ENCODE measurements at places on chromosomes 16 and 17. TPM values are rescaled to one million over a fixed set of nuclear protein-coding genes. Genes with fewer than 3 reads are reported as not detected.

The SEZ6L2 gene
- total RNA-seq = 4.2 TPM

DNA sequence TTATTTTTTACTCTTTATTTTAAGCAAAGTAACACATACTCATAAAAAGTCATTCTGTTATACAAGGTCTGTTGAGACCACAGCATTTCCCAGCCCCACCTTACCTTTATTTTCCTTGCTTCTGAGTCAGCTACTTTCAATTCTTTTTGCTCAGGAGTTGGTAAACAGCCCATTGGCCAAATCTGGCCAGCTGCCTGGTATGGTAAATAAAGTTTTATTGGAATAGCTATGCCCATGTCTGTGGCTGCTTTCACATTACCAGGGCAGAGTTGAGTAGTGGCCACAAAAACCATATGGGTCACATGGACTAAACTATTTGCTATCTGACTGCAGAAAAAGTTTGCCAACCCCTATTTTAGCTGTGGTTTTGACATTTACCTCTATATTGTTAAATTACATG is 3.4 kb upstream of the NSRP1 start:
- H3K4me1 ChIP-seq = peaks cover 6% of the 10 kb centered on the region
- no peak overlapping the region for H3K4me3 ChIP-seq
- no peaks in the 10 kb centered on the region for H3K36me3 ChIP-seq

GRCh38 chr16:6483469-6484033 is 849.1 kb upstream of the RBFOX1 start:
- no peak overlapping the region for H3K4me3 ChIP-seq
- no peaks in the 10 kb centered on the region for H3K4me1 ChIP-seq
- no peaks in the 10 kb centered on the region for H3K27me3 ChIP-seq
- H3K27ac ChIP-seq = no peak overlapping the region
- no peaks in the 10 kb centered on the region for H3K36me3 ChIP-seq

The OR3A3 gene
- not detected for total RNA-seq

- no peaks in the 10 kb centered on the region for H3K36me3 ChIP-seq
- DNase-seq = no peak
- H3K4me1 ChIP-seq = peaks cover 7% of the 10 kb centered on the region
- H3K4me3 ChIP-seq = no peak overlapping the region
- H3K27me3 ChIP-seq = no peaks in the 10 kb centered on the region
Measured at GRCh38 chr17:9878786-9879525, 26.1 kb downstream of the RCVRN start.

DNA sequence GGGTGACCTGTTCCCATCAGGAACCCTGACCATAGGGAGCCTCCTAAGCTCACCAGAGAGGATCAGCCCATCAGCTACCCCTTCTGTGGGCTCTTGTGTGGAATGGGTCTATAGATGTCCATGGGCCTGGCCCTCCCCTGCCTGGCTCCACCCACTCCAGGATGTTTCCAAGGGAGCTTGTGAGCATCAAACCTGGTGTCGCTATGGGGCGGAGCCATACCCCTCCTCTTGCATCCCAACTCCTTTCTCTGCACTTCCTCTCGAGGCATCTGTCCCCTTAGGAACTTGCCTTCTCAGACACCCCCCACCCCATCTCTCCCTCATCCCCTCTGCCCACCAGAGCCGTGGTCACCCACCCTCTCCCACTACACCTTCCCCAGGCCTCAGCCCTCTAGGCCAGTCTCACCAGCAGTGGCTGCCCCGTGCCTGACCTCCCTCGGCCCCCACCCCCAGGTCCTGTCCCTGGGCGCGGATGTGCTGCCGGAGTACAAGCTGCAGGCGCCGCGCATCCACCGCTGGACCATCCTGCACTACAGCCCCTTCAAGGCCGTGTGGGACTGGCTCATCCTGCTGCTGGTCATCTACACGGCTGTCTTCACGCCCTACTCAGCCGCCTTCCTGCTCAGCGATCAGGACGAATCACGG is 10.4 kb downstream of the KCNH6 start:
- H3K36me3 ChIP-seq = no peaks in the 10 kb centered on the region

GRCh38 chr17:45146890-45147580 is 1.2 kb upstream of the HEXIM1 start:
- peak; percentile 63 for DNase-seq
- no peaks in the 10 kb centered on the region for H3K27me3 ChIP-seq
- H3K4me1 ChIP-seq = peaks cover 43% of the 10 kb centered on the region
- H3K36me3 ChIP-seq = no peaks in the 10 kb centered on the region

DNA sequence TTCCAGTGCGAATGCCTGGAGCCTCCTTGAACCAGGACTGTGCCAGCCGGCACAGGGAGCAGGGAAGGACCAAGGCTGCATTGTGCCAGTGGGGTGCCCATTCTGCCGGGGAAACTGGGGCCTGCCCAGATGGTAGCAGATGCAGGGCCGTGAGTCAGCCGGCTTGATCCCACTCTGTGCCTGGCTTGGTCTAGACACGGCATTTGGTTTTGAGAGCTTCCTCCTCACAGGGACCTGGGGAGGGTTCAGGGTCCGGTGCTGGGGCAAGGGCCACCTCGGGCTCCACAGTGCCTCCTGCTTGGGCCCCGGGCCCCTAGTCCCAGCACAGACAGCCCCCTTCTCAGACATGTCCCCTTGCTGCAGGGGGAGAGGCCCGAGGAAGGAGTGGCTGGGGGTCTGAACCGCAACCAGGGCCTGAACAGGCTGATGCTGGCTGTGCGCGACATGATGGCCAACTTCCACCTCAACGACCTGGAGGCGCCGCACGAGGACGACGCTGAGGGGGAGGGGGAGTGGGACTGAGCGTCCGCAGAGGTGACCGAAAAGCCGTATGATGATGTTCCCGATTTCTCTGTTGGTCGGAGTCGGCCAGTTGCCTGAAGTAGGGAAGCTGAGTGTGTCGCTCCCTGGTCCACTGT is 7.8 kb upstream of the MC1R start:
- H3K27me3 ChIP-seq = no peaks in the 10 kb centered on the region
- peak; percentile 61 for DNase-seq
- no peak overlapping the region for H3K4me3 ChIP-seq
- H3K4me1 ChIP-seq = no peaks in the 10 kb centered on the region
- no peak overlapping the region for H3K27ac ChIP-seq

- H3K27me3 ChIP-seq = no peaks in the 10 kb centered on the region
- H3K27ac ChIP-seq = no peak overlapping the region
- H3K4me3 ChIP-seq = no peak overlapping the region
- peak; percentile 82 for DNase-seq
- no peaks in the 10 kb centered on the region for H3K4me1 ChIP-seq
- H3K36me3 ChIP-seq = no peaks in the 10 kb centered on the region
Measured at GRCh38 chr16:56691885-56692284, 9.6 kb downstream of the MT1X start.

GRCh38 chr17:15119968-15120367 is 145.2 kb downstream of the PMP22 start:
- no peaks in the 10 kb centered on the region for H3K4me1 ChIP-seq
- no peaks in the 10 kb centered on the region for H3K36me3 ChIP-seq
- no peak for DNase-seq

The NLGN2 gene
- 12.5 TPM for total RNA-seq

The INCA1 gene
- 4.4 TPM for total RNA-seq

The KRTAP9-8 gene
- total RNA-seq = not detected

- H3K27ac ChIP-seq = no peak overlapping the region
- no peaks in the 10 kb centered on the region for H3K4me1 ChIP-seq
- no peaks in the 10 kb centered on the region for H3K27me3 ChIP-seq
Measured at GRCh38 chr17:40259505-40259904, 28.2 kb upstream of the CDC6 start.

- H3K27ac ChIP-seq = no peak overlapping the region
- H3K4me3 ChIP-seq = no peak overlapping the region
- no peaks in the 10 kb centered on the region for H3K36me3 ChIP-seq
Measured at GRCh38 chr17:67503184-67503583, 126.1 kb downstream of the PITPNC1 start.

DNA sequence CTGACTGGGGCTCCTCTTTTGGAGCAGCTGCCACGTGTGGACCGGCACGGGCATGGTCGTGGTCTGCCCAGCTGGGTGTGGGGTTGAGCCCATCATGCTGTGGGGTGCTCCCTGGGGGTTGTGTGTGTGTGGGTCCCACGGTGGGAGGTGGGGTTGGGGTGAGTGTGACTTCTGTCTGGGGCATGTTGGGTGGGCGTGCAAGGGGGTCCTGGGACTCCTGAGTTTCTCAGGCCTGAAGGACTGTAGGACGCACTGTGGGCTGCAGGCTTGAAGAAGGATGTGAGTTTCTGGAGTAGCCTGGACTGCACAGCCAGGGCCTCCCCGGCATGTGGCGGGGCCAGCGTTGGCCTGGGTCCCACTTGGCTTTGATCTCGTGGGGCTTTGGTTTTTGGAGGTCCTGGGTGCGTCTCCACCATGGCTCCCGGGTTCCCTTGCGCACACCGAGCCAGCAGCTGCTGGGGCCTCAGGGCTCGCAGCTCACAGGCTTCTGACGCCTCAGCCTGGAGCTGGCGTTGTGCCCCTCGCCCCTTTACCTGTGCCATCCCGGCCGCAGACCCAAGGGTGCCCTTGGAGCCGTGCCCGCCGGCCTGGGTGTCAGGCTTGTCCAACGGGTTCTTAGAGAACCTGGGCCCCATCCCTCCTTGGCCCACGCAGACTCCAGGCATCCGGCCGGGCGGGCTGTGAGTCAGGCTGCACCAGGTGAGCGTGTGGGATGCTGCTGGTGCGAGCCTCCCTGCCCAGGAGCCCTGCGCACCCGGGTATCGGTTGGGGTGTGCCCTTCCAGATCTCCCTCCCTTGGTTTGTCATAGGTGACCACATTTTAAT is 34.4 kb upstream of the ZNF750 start:
- peak overlapping the region; percentile 82 for H3K27ac ChIP-seq
- H3K4me1 ChIP-seq = peaks cover 49% of the 10 kb centered on the region
- H3K27me3 ChIP-seq = no peaks in the 10 kb centered on the region
- no peak overlapping the region for H3K4me3 ChIP-seq
- H3K36me3 ChIP-seq = no peaks in the 10 kb centered on the region

GRCh38 chr17:50423553-50424159 is 2.4 kb upstream of the ACSF2 start:
- peak overlapping the region; percentile 86 for H3K27ac ChIP-seq
- H3K4me1 ChIP-seq = peaks cover 73% of the 10 kb centered on the region
- no peaks in the 10 kb centered on the region for H3K27me3 ChIP-seq
- H3K4me3 ChIP-seq = no peak overlapping the region
- DNase-seq = peak; percentile 83

GRCh38 chr17:419073-419735 is 66.6 kb upstream of the RPH3AL start:
- no peak overlapping the region for H3K4me3 ChIP-seq
- no peaks in the 10 kb centered on the region for H3K4me1 ChIP-seq
- no peaks in the 10 kb centered on the region for H3K36me3 ChIP-seq

DNA sequence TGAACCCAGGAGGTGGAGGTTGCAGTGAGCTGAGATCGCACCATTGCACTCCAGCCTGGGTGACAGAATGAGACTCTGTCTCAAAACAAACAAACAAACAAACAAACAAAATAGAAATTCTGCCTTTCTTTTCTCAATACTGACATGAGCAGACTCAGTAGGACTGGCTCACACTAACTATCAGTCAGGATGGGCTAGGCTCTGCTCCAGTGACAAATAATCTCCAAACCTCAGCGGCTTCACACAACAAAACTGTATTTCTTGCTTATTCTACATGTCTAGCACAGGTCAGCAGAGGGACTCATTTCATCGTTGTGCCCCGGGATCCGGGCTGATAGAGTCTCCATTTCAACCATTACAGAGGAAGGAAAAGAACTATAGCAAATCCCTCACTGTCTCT is 26.5 kb upstream of the N4BP1 start:
- H3K36me3 ChIP-seq = no peaks in the 10 kb centered on the region
- no peak for DNase-seq
- H3K4me3 ChIP-seq = no peak overlapping the region
- H3K4me1 ChIP-seq = no peaks in the 10 kb centered on the region
- no peak overlapping the region for H3K27ac ChIP-seq

DNA sequence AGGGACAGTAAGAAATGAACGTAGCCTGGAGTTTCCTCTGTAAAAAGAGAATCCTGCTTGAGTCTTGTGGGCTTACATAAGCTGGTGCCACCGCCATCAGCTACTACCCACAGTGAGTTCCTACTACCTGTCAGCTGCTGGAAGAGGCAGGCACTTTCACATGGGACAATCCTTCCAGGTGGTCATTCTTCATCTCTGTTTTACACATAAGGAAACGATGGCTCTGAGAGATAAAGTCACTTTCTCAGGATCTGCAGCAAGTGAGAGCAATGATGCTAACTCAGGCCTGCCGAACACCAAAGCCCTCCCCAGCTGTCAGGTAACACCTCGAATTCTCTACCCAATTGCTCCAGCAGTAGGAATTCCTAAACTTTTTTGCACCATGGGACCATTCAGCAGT is 26.6 kb downstream of the PIK3R5 start:
- H3K27ac ChIP-seq = no peak overlapping the region
- H3K36me3 ChIP-seq = no peaks in the 10 kb centered on the region
- no peak overlapping the region for H3K4me3 ChIP-seq
- H3K4me1 ChIP-seq = no peaks in the 10 kb centered on the region
- no peaks in the 10 kb centered on the region for H3K27me3 ChIP-seq
- DNase-seq = no peak

- no peak overlapping the region for H3K27ac ChIP-seq
- H3K27me3 ChIP-seq = no peaks in the 10 kb centered on the region
- no peak overlapping the region for H3K4me3 ChIP-seq
- no peaks in the 10 kb centered on the region for H3K4me1 ChIP-seq
Measured at GRCh38 chr17:70017112-70017511, 57.9 kb upstream of the KCNJ16 start.

- H3K4me3 ChIP-seq = no peak overlapping the region
- H3K4me1 ChIP-seq = no peaks in the 10 kb centered on the region
- no peak for DNase-seq
- no peaks in the 10 kb centered on the region for H3K27me3 ChIP-seq
- H3K36me3 ChIP-seq = no peaks in the 10 kb centered on the region
Measured at GRCh38 chr16:77227745-77228144, 28.5 kb downstream of the SYCE1L start.

GRCh38 chr17:66533572-66533971 is 231.2 kb downstream of the PRKCA start:
- H3K4me3 ChIP-seq = no peak overlapping the region
- DNase-seq = no peak
- no peaks in the 10 kb centered on the region for H3K4me1 ChIP-seq
- no peaks in the 10 kb centered on the region for H3K36me3 ChIP-seq
- H3K27me3 ChIP-seq = no peaks in the 10 kb centered on the region

DNA sequence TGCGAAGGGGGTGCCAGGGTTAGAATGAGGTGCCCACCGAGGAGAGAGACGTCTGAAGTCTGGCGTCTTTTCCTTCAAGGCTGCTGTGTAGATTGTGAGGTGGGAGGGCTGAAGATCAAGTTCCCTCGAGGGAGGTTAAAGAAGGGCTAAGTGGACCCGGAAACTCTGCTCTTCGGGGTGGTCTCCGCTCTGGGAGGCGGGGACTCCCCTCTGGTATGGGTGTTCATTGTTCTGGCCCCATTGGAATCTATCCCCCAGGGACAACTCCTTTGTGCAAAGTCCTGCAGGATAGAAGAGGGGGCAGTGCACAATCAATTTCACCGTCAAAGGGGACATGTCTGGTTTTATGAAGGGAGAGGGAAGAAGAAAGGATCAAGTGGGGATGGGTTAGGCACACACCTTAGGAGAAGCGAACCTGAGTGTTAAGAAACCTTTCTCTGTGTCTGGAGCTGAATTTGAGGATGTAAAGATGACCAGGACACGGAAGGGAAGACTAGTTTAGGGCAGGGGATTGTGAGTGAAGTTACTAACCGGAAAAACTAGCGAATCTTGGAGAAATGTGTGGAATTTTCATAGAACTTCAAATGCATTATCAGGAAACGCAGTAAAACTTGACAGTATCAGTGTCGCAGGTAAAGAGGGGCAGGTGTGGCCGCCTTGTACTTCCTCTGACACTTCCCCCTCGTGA is 809 bp upstream of the RAB34 start:
- peak overlapping the region; percentile 71 for H3K4me3 ChIP-seq
- no peaks in the 10 kb centered on the region for H3K27me3 ChIP-seq
- peak overlapping the region; percentile 81 for H3K27ac ChIP-seq
- H3K36me3 ChIP-seq = peaks cover 45% of the 10 kb centered on the region
- no peak for DNase-seq
- H3K4me1 ChIP-seq = peaks cover 45% of the 10 kb centered on the region

Data from upper lobe of left lung (tissue), 6 donors.